ENCODE measurements at places on chromosomes 3 and 15.

DNA sequence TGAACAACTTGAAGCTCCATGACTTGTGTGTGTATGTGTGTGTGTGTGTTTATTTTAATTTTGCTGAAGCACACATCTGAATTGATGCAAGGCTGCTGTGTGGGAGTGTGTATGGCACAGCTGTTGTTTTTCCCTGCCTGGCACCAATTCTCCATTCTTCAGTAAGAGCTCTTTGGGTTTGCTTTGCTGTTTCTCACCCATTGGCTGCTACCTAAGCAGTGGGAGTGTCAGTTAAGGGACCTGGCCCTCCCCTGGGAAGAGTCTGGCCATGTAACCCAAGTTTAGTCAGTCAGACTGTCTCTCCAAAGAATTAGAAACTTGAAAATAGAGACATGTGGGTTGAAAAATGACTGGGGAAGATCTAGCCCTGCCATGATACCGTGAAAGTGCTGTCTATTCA, 126.2 kb upstream of the SYNPR start:
- DNase-seq, result no peak

DNA sequence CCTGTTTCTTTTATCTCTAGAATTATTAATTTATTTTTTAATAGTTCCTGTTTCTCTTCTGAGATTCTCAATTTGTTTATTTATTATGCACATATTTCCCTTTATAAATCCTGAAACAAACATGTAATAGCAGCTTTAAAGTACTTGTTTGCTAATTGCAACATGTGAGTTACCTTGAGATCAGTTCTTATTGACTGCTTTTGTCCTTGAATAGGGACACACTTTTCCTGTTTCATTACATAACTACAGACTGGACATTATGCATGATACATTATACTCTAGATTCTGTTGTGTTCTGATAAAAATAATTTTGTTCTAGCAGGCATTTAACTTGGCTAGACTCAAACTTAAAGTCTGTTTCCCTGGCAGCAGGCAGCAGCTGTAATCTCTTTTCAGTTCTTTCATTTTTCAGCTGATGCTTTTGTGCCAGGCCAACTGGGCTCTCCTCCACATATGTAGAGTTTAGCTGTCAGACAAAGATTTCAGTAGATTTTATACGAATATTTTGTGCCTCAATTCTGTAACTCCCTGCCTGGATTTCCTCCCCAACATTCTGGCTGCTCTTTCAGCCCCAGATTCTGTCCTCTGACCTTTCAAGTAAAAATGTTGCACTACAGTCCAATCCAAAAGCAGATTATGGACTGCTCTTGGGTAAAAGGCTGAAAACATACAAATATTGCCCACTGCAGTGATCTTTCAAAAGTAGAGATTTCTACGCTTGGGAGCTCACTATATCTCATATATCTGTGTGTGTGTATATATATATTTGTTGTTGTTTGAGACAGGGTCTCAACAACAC, 41.9 kb downstream of the PCOLCE2 start:
- DNase-seq, result no peak

GRCh38 chr3:6448011-6448410, 412.9 kb upstream of the GRM7 start:
- DNase-seq, result no peak

DNA sequence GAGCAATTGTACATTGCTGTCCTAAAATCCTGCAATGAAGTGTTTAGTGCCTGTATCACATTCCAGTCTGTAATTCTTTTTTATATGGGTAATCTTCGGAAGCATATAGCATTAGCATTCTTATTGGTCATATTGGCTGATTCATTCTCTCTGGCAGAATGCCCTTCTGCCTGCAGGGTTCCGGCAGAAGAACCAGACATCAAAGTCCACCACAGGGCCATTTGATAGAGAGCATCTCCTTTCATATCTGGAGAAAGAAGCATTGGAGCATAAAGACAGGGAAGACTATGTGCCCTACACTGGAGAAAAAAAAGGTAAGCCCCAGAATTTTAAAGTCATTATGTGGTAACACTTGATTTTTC, 39.6 kb downstream of the TMOD3 start:
- DNase-seq, result no peak

DNA sequence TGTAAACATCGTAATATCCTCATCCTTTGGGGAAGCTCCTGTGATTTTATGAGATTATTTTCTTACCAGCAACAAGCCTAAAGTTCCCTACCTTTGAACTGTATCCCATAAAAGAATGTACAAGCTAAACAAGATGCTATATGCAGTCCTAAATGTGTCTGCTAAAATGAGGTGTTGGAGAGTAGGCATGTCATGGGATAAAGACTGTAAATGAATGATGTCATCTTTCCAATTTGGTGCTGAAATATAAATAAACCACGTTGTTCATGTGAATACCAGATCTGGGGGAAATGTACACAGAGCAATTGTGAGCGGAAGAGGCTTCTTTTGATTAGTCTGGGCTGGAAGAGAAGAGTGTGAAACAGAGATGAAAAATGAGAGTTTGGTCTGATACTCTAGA, 214.9 kb upstream of the WNT5A start:
- DNase-seq, result no peak

GRCh38 chr3:195548501-195548900, 5.4 kb upstream of the PPP1R2 start:
- DNase-seq, result no peak

GRCh38 chr15:76253691-76254473, 57.4 kb downstream of the ETFA start:
- DNase-seq, result no peak

DNA sequence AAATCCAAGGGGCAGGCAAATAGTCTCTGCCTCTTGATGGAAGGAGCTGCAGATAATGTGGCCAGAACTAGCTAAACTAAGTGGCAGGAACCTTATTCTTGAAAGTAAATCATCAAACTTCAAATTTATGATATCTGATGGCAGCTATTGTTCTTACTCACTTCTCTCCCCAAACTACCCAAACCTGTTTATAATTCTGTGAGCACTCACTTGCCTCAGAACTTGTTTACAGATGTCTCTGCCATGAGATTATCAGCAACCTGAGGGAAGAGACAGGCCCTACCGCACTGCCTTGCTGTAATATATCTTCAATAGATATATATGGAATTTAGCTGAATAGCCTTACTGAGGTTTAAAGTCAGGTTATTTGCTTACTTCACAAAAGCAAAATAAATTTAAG, 2.2 kb upstream of the B3GALNT1 start:
- DNase-seq, result no peak

- DNase-seq, result no peak
These were observed 50.4 kb downstream of the ADAM10 start for GRCh38 chr15:58698887-58699641.

DNA sequence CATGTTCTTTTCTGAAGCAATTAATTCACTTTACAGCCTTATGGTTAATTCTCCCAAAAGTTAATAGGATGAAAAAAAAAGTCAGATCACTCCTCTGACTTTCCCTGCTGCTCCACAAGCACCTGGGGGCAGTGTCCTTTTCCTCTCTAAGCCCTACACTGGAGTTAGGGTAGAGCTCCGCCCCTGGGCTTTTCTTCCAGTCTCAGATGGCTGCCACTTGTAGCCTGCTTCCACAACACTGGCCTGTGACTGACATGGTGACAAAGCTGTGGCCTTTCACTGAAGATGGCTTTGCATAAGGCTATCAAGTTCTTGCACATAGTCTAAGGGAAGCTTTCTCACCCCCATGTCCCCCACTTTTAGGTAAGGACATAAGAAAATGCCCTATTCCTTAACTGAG, 1.3 kb upstream of the MON1A start:
- DNase-seq, result no peak

DNA sequence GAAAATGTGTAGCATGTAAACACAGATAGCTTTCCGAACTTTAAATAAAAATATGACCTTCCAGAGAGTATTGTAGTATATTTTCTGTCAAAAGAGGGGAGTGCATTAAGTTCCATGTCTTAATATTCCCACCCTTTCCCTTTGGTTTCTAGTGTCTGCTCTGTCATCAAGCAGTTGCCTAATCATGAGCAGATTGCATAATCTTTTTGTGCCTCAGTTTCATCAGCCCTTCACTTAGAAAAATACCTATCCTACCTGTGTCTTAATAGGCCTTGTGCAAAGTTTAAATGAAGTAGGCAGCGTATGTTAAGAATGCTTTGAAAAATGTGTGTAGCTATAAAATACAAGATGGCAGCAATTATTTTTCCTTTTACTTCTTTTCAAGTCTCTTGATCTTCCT, 52.8 kb downstream of the CALML4 start:
- no peak for DNase-seq

DNA sequence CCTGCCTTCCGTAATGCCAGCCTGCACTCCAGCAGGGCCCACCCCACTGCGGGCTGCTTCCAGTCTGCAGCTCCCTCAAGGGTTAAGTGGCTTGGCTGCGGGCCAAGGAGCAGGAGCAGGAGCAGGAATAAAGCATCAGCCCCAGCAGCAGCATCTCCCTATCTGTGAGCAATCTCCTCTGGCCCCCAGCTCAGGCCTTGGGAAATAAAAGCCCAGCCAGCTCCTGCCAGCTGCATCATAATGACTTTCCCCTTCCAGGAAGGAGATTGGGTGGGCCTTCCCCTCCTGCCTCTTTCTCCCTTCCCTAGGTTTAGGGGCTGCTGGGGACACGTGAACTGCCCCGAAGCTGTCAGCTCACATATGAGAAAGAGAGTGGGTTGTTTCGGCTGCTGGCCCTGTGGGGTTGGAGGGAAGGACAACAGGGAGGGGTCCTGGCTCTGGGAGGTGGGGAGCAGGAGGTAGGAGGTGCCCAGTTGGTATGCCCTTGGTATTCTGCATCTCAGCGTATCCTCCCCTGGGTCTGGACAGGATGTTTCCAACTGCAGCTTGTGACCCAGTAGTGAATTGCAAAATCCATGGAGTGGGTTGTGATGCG, 34.6 kb upstream of the FGD5 start:
- no peak for DNase-seq

GRCh38 chr15:101562428-101563059, 73.0 kb upstream of the PCSK6 start:
- no peak for DNase-seq
